ENCODE measurements at places on chromosomes 5 and 9.

DNA sequence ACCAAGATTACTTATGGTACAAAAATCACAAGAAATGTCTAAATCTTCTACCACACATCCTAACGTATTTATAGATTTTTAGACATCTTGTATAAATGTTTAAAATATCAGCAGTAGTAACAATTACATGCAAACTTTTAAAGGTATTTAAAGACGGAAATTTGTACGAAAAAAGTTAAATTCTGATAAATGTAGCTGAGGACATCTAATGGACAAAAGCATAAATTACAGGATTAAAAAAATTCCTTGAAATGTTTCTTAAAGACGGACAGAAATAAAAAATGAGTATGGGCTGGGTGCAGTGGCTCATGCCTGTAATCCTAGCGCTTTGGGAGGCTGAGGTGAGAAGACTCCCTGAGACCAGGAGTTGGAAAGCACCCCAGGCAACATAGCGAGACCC, 15.8 kb downstream of the ERCC8 start:
- no peak for DNase-seq

DNA sequence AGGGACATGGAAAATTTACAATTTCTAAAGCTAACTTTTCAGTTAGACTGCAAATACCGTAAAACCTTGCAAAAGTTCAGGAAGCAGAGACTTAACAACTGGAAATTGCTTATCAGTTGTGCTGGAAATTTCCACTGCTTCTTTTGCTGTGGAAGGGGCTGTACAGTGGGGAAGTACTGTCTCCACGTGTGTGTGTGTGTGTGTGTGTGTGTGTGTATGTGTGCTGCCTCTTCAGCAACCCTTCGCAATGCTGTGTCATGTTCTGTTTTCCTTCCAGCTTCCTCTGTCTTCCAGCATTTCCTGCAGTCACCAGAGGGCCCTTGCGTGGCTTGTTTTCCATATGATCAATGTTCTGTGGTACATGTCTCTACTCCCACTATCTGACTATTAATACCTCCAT, 87.5 kb upstream of the RANBP3L start:
- no peak for DNase-seq

DNA sequence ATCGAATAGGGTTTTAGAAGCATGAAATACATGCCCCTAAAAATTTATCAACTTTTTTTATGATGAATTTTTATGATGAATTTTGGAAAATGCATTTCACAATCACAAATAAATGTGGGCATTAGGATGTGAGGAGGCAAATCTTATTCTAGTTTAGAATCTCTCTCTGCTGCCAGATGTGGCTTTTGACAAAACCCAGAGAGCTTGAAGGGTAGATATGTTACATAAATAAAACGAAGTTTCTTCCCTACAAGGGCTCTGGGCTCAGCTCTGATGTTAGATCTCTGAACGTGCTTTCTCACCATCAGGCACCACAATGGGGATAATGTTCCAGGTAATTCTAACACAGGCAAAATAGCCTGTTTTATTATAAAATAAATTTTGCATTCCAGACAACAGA, 102.3 kb upstream of the ADAMTSL1 start:
- DNase-seq: no peak

GRCh38 chr5:32232441-32233219, 58.5 kb upstream of the GOLPH3 start:
- peak; percentile 64 for DNase-seq

DNA sequence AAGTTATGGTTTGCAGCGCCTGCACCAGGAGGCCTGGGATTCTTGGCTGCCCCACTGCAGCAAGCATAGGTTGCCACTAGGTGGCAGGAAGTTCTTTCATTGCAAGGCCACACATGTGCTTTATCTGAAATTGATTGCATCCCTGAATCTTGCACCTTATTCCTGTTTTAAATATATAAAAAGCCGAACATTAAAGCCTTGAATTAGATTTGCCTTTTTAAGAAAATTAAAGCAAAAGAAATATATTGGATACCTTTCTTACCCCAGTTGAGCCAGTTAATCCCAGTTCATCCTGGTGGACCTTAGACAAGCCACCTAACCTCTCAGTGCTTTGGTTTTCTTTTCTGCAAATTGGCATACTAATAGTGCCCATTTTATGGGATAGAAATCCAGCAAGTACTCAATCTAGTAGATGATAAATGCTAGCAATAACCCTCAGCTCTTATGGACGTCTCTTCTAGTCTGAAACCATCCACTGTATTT, 6.3 kb upstream of the TRMT10B start:
- DNase-seq: peak; percentile 38

- no peak for DNase-seq
Measured at GRCh38 chr9:93072383-93072795, 13.9 kb downstream of the SUSD3 start.

DNA sequence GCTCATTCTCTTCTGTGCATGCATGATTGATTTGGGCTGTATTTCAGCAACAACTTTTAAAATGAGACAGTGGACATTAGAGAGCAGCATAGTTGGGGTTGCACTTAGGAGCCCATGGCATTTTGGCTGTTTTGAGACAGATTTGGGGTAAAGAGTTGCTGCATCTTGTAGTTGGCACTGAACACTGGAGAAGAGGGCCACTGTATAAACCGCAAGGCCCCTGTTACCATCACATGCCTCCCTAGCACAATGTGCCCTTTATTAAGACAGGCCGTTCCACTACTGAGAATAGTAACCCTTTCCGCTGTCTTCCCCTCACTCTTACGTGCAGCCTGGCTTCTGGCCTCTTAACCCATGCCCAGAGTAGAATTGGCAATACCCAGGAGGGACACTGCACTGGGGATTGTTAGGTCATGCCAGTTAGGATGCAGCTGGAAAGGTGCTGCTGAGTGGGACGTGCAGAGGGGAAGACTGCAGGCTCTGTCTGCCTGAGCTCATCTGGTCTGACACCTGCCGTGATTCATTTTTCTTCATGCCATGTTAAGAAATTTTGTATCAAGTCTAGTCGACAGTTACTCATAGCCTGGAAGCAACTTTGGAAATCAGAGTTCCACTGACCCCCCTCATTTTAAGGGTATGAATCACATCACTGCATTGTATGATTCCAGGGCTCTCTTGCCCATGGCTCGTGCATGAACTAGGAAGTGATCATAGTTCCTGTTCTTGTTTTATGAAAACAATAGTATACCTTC, 146.9 kb upstream of the DMRT1 start:
- DNase-seq: no peak

- DNase-seq: no peak
Measured at GRCh38 chr9:90894986-90895687, 93.5 kb downstream of the SYK start.

GRCh38 chr9:114392749-114393112, 4.9 kb upstream of the AKNA start:
- DNase-seq: no peak

DNA sequence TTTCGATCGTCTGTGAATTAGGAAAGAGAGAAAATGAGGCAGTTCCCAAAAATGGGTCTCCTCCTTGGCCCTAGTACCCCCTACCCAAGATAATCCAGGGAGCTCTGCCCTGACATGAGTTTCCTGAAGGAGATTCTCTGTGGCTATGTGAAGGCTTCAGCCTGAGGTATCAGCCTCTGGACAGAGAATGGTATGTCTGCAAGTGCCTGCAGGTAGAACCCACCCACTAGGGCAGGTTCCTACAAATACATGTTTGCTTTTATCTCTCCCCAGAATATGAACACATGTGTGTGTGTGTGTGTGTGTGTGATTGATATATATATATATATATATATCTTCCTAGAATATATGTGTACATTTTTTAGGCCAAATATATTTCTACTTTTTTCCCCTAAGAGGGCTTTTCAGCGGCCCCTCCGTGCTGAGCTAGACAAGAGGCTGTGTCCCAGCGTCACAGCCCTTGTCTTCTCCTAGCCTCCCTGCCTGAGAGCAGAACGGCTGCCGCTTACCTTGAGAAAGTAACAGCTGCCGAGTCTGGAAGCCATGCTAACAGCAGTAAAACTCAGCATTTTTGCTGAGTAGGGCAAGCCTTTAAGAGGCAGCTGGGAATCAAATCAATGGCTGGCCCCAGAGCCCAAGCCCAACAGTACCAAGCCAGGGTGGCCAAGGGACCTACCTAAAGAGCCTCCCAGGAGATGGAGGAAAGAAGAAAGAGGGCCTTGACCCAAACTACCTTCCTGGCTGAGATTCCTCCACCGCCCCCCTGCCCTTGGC, 2.1 kb downstream of the BRINP1 start:
- DNase-seq: no peak

DNA sequence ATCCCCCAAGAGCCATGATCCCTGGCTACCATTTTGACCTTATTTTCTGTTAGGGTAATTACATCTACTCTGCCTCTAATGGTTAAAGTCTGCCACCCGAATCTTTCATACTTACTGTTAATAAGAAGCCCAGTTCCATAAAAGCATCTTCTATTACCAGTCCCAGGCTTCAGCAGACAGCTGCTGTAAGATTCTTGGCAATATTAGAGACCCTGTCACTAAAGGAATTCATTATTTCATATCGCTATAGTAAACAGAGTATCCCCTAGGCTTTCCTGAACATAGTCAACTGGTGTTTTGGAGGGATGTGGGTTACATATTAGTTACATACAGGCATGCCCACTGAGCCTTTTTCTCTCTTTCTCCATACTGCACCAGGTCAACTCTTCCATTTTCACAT, 608.7 kb upstream of the SEMA6A start:
- DNase-seq: no peak

GRCh38 chr5:167794121-167794520, 497.3 kb upstream of the WWC1 start:
- no peak for DNase-seq
